Peyer's patch (tissue), 4 donors: ENCODE measurements at places on chromosomes 6 and 20. TPM values are rescaled to one million over a fixed set of nuclear protein-coding genes. Genes with fewer than 3 reads are reported as not detected.

C6orf52 gene
- total RNA-seq = not detected

BMP7 gene
- total RNA-seq = not detected

SYNDIG1 gene
- not detected for total RNA-seq

CNR1 gene
- total RNA-seq = 2.8 TPM

PROKR2 gene
- total RNA-seq = not detected

BHLHE23 gene
- total RNA-seq = not detected

TCF21 gene
- 2.5 TPM for total RNA-seq

FLOT1 gene
- total RNA-seq = 74.1 TPM

C20orf141 gene
- not detected for total RNA-seq

SAMD3 gene
- total RNA-seq = not detected

COL9A3 gene
- total RNA-seq = 4.6 TPM

GRCh38 chr6:22681761-22682160, 112.4 kb downstream of the HDGFL1 start:
- DNase-seq = no peak

- DNase-seq = no peak
Observed at GRCh38 chr20:9306521-9306920, 207.9 kb upstream of the LAMP5 start.

DNA sequence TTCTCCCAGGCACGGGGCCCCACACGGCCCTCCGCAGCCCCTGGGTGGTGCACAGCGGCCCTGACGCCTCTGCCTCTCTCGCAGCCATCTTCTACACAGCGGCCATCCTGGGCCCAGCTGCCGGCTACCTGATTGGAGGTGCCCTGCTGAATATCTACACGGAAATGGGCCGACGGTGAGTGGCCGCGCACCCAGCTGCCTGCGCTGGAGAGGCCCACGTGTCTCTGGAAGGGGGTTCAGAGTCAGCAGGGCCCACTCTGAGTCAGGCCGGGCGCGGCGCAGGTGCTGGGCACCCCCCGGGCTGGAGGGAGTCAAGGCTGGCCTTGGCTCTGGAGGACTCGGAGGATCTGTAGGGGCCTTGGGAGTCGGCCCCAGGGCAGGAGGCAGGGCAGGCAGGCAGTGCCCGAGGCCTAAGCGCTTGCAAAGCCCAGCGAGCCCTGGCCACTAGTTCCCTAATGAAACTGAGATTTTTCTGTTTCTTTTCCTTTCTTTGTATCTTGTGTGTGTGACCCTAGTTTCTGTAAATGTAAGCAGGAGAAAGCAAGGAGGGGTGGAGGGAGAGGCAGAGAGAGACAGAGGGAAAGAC, 16.4 kb downstream of the SLCO4A1 start:
- DNase-seq = no peak

DNA sequence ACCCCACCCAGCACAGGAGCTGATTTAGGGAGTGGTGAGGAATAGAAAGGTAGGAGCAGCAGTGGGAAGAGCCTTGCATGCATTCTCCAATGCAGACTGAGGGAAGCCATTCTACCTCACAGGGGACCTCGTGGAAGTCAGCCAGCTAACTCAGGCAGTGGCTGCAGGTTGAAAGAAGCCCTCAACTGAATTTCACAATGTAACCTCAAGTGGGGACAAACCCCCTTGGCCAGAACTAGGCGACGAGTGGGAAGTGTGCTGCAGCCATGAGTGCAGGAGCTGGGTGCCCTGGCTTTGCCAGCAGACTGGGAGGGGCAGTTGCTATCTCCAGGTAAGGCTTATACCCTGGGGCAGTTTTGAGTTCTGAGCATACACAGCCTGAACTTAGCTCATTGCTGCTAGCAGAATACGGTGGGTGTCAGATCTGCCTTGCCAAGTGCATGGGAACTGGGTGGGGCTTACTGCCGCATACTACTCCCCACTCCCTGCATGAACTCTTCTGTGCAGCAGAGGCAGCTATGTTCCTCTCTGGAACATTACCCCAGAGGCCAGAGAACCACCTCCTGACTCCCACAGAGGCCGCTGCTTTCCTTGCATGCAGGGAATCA, 126.5 kb downstream of the CDK19 start:
- no peak for DNase-seq

DNA sequence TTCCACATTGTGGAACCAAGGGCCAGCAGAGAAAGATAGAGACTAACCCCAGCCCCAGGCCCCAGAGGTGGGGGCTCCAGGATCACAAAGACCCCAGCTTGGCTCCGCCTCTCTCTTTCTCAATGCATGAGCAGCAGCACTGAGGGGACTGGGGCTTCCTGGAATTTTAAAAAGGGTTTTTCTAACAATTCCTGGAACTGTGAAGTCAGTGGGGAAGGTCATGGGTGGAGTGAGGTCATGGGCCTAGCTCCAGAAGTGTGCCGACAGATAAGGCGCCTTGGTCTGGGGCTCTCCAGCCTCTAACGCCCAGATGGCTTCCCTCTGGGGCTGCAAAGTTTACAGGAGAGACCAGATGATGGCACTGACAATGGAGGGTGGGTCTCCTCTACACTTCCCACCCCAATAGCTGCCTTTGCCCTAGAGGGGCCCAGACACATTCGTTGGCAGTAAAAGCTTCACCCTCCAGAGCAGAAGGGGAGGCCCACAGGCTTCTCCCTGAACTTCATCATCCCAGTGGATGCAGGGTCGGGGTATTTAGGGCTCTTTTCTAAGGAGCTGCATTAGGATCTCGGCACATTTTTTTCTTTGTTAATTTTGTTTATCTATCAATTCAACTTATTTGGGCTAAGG, 46.9 kb upstream of the CD93 start:
- peak; percentile 36 for DNase-seq

DNA sequence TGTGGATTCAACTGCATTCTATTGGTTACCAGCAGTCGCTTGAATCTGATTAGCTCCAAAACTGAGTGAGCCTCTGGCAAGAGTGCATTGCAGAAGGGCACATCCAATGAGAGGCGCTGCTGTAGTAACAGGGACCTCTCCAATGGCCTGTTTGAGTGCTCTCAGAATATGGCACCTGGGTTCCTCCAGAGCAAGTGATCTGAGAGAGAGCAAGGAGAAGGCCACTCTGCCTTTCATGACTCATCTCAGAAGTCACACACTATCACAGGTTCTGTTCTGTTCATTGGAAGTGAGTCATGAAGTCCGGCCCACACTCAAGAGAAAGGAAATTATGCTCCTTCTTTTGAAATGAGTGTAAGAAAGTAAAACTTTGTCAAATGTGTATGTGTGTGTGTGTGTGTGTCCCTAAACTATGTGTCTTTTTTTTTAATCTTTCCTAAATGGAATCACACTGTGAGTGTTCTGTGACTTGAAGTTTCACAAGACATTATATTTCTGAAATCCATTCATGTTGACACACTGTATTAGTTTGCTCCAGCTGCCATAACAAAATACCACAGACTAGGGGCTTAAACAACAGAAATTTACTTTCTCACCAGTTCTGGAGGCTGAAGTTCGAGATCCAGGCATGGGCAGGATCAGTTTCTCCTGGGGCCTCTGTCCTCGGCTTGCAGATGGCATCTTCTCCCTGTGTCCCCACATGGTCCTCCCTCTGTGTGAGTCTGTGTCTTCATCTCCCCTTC, 138.3 kb upstream of the CDYL start:
- DNase-seq = no peak

- no peak for DNase-seq
Observed at GRCh38 chr6:67630146-67630545, 1004.9 kb upstream of the ADGRB3 start.

GRCh38 chr20:39607141-39607540, 645.0 kb downstream of the DHX35 start:
- DNase-seq = no peak

DNA sequence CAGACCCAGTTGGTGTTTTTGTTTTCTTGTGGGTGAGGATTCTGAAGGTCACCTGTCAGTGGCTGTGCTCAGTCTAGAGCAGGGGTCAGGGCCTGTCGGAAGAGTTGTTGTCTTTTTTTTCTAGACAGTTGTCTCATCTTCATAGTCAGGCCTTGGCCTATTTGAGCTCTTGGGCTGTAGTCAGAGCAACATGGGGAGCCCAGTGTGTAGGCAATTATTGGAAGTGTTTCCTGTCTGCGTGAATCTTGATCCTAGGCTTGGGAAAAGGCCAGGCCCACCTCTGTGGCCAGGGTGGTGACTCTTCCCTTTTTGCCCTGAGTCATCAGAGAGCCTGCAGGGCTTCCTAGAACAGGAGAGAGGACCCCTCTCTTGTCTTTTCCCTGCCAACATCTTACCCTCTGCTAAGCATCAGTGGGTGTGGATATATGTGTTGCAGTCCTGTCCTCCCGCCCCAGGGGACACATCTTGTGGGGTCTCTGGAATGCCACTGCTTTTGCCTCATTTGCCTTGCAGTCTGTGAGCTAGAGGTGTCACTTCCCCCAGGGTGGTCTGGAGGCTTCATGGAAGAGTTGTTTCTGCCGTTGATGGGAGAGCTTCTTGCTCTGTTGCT, 11.4 kb downstream of the TJAP1 start:
- no peak for DNase-seq

- no peak for DNase-seq
Observed at GRCh38 chr20:41072190-41072863, 43.7 kb downstream of the TOP1 start.

GRCh38 chr6:111549746-111550145, 55.9 kb downstream of the TRAF3IP2 start:
- DNase-seq = no peak

DNA sequence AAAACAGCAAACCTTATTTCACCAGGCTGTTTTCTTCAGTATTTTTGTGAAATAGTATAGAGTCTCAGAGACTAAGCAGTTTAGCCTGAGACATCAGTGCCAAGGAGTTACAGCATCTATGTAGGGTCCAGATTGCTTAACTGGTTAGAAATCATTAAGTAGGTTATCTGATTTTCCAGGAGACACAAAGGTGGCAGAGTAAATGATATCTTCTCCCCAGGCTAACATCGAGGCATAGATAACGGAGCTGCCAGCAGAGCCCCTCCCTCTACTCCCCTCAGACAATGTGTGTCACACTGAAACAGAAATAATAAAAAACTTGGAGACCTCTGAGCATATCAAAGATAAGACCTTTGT, 473.0 kb upstream of the CITED2 start:
- DNase-seq = no peak

GRCh38 chr6:77264970-77265369, 198.3 kb downstream of the HTR1B start:
- no peak for DNase-seq

GRCh38 chr6:133190912-133191311, 50.2 kb upstream of the EYA4 start:
- no peak for DNase-seq

DNA sequence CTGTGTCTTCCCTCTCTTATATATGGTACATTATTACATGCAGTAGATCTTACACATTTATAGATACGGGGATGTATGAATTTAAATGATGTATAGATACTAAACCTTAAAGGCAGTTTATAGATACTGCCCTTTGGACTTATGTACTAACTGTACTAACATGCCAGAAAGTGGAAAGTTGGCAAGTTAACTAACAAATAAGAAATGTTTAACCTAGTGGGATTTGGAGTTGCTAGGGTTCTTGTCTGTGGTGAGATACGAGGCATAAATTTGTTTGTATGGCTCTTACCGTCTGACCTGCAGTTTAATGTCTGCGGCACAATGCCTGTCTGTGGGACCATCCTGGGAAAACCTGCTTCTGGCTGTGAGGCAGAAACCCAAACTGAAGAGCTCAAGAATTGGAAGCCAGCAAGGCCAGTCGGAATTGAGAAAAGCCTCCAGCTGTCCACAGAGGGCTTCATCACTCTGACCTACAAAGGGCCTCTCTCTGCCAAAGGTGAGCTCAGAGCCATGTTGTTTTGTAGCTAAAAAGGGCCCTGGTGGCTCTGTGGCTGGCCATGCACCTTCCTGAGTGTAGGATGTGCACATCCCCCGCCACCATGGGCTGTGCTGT, 62.9 kb upstream of the SLC22A1 start:
- DNase-seq = no peak

DNA sequence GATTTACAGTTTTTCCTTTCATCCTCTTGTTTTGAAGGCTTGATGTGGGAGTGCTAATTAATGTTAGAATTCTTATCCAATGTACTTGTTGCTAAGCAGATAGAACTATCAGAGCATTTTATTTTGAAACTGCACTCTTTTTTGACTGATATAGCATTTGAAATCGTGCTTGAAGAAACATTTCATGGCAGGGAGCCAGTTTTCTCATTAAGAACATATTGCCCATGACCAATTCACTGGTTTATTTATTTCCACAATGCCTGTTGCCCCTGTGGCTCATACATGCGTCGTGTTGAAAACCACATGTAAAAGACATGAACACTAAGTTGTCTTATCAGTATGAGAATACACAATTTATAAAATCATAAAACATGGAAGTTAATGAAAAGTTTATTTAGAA, 479.7 kb upstream of the FLRT3 start:
- DNase-seq = no peak

DNA sequence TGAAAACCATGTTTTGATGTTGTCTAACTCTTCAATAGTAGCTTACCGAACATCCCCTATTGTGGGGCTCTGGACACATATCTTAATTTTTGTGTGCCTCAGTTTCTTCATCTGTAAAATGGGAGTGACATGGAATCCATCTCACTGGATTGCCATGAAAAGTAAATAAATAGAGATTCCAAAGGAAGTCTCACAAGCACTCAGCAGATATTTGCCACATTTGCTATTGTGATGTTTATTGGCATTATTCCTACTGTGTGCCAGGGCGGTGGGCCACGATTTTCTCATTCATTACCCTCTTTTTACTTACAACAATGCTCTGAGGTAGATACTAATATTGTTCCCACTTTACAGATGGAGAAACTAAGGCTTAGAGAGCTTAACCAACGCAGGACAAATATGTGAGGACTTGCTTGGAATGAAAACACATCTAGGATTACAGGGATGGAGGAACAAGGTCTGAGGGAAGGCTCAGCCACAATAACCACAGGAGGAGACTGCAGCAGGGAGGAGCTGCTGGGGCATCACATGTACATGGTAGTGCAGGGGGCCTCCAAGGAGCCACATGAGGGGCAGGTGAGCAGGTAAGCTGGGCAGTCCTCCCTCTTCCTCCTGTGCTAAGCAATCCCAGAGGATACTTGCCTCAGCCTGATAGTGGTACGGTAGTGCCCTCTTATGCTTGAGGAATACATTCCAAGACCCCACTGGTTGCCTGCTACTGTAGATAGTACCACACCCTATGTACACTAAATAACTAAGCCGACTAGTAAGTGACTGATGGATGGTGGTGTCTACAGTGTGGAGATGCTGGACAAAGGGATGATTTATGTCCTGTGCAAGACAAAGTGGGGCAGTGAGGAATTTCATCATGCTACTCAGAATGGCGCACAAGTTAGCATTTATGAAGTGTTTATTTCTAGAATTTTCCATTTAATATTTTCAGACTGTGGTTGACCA, 176.9 kb downstream of the FOXA2 start:
- DNase-seq = no peak

DNA sequence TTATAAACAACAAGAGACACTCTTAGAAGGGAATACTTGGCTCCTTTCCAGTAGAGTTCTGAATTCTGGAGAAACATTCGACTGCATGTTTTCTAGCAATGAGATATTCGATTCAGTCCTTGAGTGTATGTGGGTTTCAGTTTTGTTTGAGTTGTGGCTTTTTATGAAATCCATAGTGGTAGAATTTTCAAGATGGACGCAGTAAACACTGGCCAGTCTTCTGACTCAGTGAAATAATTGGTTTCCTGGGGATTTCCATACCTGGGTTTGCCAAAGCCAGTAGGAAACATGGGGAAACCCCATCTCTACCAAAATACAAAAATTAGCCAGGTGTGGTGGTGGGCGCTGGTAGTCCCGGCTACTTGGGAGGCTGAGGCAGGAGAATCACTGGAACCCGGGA, 273.5 kb upstream of the PLCB4 start:
- DNase-seq = no peak

- DNase-seq = no peak
Observed at GRCh38 chr6:33755070-33755869, 8.6 kb upstream of the IP6K3 start.

GRCh38 chr6:157665180-157665579, 157.9 kb upstream of the SNX9 start:
- DNase-seq = no peak
